Glutamatergic neuron (in vitro differentiated cells): ENCODE measurements at places on chromosomes 5 and 9. TPM values are rescaled to one million over a fixed set of nuclear protein-coding genes. Genes with fewer than 3 reads are reported as not detected.

The TXNDC15 gene
- 57.5 TPM for total RNA-seq

The PTGS1 gene
- total RNA-seq: 0.39 TPM

The HK3 gene
- not detected for total RNA-seq

The ACTBL2 gene
- not detected for total RNA-seq

The FBN2 gene
- 0.86 TPM for total RNA-seq

The C8G gene
- 14.5 TPM for total RNA-seq

The APBA1 gene
- total RNA-seq: 13.0 TPM

The PCDHB11 gene
- total RNA-seq: 10.6 TPM

The IL3 gene
- not detected for total RNA-seq

The FLT4 gene
- 0.17 TPM for total RNA-seq

The RETREG1 gene
- 6.3 TPM for total RNA-seq

The FOXD4L4 gene
- 0.20 TPM for total RNA-seq

The MAMDC2 gene
- total RNA-seq: 0.22 TPM
